GM20000 (cell line): ENCODE measurements at places on chromosomes 7 and 10.
A peak's percentile ranks its signal among the peaks of the same experiment; 100 is the strongest.

DNA sequence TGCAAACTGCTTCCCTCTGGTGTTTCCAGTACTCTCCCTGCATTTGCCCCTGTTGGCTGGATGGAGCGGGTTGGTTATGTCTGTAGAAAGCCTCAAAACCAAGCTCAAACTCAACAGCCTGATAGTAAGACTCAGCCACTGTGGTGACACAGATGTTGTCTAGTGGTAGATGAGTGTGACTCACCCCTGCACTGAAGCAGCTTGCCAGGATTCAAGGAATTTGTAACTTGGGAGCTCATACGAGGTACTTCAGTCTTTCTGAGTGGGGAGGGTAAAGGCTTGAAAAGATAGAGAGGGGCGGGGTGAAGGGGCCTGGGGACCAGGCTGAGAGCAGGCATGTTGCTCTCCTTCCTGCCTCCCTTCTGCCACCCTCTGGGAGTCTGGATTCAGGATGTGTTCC is 22.9 kb upstream of the AQP1 start:
- DNase-seq, result no peak

DNA sequence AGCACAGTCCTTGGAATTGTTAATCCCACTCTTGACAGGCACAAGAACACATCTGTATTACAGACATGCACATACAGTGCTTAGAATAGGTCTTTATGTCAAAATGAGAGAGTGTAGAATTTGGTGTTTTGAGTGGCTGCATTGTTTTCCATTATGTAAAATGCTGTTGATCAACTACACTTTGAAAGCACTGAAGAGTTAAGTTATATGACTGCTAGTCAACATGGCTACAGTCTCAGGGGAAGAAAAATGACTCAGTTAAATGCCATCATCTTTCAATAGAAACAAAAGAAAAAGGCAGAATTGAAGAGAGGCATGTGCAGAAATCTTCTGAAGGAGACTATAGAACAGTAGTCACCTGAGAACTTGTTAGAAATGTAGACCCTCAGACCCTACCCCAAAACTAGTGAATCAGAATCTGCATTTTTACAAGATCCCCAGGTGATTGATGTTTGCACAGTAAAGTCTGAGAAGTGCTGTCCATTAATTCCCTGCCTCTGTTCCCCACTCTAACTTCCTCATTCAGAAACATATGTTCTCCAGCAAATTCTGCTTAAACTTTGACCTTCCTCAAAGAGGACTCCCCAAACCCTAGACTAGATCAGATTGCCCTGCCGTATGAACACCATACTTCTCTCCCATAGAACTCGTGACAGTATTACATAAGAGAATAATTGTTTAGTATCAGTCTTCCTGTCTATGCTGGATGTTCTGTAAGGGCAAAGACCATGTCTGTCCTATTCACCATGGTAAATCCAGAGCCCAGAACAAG is 16.0 kb downstream of the SND1 start:
- no peak for DNase-seq

- DNase-seq, result peak; percentile 52
These were observed 130.0 kb downstream of the ICA1 start for GRCh38 chr7:8131694-8132605.

DNA sequence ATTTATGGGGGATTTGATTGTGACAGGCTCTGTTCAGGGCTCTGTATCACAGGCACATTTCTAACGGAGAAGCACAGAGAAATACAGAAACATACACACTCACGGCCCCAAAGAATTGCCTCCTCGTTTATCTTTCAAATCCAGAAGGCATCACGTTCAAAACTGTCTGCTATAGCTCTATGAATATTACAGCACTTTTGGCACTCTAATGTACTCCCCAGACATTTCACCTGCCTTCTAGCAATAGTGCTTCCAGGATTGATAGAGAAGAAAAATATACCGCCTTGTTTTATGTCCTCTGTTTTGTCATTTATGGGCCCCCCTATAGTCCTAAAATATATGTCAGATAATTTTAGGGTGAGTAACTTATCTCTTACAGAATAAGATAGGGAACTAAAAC is 947.5 kb downstream of the ANKRD7 start:
- DNase-seq, result no peak

DNA sequence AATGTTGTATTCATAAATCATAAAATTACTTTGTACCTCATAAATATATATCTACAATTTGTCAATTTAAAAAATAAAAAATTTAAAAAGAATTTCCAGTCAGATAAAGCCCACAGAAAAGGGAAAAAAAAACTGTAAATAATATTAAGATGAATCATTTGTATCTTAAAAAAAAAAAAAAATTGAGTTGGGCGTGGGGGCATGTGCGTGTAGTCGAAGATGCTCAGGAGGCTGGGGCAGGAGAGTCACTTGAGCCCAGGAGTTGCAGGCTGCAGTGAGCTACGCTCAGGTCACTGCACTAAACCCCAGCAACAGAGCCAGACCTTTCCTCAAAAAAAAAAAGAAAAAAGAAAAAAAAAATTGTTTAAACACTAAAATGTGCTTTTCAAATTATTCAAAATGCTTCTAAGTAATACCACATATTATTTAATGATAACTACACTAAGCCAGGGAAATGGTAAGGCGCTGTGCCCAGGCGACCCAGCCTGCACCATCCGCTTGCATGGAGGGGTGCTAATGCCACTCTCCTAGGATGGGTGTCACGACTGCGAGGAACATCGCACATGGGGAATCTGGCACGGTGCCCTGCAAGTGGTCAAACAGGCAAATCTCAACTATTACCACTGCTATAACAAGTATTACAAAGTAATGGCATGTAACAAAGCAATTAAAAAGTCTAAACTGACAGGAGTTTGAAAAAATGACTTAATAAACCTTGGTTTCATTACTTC is 15.4 kb downstream of the GLUD1 start:
- DNase-seq, result no peak

DNA sequence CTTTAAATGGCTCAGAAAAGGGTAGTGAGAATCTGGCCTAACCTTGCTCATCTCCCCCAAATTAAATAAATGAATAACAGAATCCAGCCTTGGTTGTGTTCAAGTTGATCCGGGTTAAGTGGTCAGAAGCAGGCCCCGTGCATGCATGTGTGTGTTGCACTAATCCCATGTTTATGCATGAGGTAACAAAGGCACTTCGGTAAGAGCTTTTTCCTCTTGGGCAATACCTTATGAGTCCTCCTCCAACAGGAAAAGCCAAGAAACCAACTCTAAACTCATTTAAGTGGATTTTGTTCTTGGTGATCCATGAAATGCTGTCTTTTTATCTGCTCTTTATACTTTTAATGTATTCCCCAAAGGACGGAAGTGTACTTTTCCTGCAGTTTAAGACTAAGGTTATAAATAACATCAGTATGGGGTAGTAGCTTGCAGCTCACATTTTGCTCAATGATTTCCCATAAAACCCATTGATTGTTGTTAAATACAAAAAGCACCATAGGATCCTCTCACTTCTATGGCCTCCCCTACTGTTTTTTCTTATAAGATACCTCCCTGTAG is 104.9 kb upstream of the YAE1 start:
- no peak for DNase-seq

- DNase-seq, result no peak
These were observed 874 bp downstream of the GIMAP5 start for GRCh38 chr7:150738092-150738491.

GRCh38 chr7:107744345-107744750 is 406 bp downstream of the CBLL1 start:
- no peak for DNase-seq

DNA sequence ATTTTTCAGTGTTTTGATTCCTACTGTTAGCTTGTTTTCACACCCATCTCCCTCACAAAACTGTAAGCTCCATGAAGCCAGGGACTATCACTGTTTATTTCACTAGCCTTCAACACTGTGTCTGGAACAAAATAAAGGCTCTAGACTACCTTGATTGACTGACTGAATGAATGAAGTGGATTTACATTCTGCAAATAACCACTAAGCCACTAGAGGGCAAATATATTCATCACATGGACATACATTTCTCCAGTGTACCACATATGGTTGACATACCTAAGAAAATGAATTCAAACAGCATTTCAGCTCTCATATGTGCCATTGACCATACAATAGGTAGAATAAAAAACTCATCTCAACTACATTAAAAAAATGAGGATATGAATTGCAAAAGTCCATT is 185.9 kb downstream of the RAB11FIP2 start:
- DNase-seq, result peak; percentile 32
